ENCODE measurements at places on chromosomes 5 and 9. TPM values are rescaled to one million over a fixed set of nuclear protein-coding genes. Genes with fewer than 3 reads are reported as not detected.

GRCh38 chr5:83891261-83891660 lies 170.6 kb upstream of the HAPLN1 start:
- H3K27me3 ChIP-seq, result no peaks in the 10 kb centered on the region
- no peak overlapping the region for H3K4me3 ChIP-seq
- no peak for DNase-seq
- peaks cover 9% of the 10 kb centered on the region for H3K4me1 ChIP-seq
- no peaks in the 10 kb centered on the region for H3K36me3 ChIP-seq

GRCh38 chr5:6829150-6829784 lies 116.0 kb downstream of the TENT4A start:
- no peak overlapping the region for H3K27ac ChIP-seq
- no peaks in the 10 kb centered on the region for H3K36me3 ChIP-seq
- no peak for DNase-seq

DNA sequence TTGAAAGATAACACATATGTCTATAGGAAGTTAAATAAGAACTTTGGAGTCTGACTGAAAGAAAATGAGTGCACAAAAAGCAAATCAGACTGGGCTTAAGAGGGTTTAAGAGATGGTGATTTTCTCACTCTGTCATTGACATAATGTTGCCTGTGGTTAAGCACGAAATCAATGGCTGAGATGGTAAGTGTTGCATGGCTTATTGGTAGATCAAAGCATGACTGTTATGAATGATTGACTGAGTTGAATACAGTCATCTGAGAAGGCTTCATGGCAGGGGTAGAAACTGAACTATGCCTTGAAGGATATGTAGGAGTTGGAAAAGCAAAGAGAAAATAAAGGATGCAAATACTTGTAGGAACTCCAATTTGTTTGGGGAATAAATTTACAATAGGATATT lies 136.6 kb downstream of the PLPPR1 start:
- DNase-seq, result no peak
- H3K4me3 ChIP-seq, result no peak overlapping the region
- no peaks in the 10 kb centered on the region for H3K36me3 ChIP-seq
- no peaks in the 10 kb centered on the region for H3K4me1 ChIP-seq

DNA sequence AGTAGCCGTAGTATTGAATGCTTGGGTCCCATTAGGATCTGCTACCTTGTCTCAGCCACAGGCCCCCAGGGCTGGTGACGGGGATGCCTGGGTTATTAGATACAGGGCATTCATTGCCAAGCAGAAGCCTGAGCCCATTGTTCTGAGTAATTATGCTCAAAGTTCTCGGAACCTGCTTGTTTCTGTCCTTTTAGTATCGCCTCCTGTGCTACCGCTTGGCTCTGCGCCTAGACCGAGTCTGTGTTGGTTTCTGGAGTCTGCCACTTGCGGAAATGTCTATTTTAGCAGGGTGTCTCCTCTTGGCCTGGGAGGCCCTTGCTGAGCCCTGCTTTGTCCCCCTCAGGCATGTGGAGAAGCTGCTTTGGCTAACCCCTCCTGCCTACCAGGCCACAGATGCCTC lies 506.1 kb downstream of the BNC2 start:
- peaks cover 2% of the 10 kb centered on the region for H3K27me3 ChIP-seq
- no peak for DNase-seq
- H3K4me3 ChIP-seq, result no peak overlapping the region

Gene EPB41L4B
- 4.1 TPM for total RNA-seq

Gene COX7C
- 346 TPM for total RNA-seq

Gene FAXDC2
- 2.5 TPM for total RNA-seq

Gene FYB1
- not detected for total RNA-seq

Gene SAXO1
- total RNA-seq, result not detected

Gene TAF9
- 64.8 TPM for total RNA-seq
